GM04503 (cell line): ENCODE measurements at places on chromosomes 7 and 10.
A peak's percentile ranks its signal among the peaks of the same experiment; 100 is the strongest.

DNA sequence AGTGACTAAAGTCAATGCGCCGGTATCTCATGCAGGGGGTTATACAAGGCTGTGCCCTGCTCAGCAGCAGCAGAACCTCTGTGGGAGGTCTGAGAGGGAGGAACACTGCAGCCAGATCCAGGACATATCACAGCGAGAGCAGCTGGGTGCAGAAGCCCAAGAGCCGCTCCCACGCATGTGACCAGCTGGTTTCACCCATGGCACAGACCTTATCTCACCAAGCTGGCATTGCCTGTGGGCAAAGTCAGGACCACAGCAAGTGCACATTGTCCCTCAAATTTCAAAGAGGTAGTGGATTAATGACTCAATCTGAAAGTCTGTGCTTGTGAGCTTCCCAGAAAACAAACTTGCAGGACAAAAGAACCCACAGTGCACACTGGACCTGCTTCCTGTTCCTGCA is 31.6 kb upstream of the AKR1C1 start:
- DNase-seq, result no peak

DNA sequence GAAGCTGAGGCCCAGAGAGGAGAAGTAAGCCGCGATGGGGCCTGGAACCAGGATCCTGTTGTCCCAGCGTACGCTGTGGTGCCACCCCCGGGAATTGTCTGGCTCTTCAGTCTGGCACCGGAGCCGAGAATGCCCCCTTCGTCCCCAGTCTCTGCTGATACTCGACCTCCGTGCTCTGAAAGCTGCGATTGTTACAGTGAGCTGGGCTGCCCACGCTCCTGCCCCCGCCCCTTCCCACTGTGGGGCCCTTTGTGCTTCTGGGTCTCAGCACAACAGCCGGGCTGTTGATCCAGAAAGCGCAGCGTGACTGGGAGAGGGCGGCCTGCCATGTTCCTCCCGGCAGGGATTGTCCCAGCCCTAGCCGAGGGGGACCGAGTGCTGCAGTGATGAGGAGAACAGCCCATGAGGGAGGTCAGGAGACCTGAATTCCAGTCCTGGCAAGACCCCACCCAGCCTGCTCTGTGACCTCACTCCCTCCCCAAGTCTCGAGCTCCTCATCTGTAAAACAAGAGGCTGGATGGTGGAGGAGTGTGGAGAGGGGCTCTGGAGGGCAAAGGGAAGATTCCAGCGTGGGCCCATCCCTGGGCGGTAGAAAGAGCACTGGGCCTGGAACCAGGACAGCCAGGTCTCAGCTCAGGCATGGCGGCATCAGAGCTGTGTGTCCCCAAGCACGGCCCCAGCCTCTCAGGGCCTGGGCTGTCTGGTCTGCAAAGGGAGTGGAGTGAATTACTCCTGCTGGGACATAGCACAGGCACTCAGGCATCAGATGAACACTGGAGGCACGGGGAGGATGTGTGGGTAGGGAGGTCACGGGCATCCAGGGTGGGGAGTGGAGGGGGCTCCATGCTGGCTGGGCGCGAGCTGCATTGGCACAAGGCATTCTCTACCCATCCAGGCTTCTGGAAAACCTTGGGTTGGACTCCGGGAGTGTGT is 43.6 kb downstream of the TSPAN15 start:
- no peak for DNase-seq

- DNase-seq, result no peak
These were observed 141.2 kb downstream of the MLLT10 start for GRCh38 chr10:21675157-21675796.

DNA sequence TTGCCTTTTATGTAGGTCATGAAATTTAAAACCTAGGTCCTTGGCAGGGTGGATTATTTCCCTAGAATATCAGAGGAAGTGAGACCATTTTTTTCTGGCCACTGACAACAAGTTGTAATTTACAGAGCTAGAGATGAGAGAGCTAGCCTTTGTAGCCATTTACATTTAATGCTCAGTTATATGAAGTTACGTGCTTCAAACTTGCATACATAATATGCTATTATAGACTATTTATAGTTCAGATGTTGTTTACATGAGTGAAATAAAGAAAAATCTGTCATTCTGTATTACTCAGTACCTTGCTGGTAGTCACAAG is 234.9 kb upstream of the MBL2 start:
- DNase-seq, result no peak

DNA sequence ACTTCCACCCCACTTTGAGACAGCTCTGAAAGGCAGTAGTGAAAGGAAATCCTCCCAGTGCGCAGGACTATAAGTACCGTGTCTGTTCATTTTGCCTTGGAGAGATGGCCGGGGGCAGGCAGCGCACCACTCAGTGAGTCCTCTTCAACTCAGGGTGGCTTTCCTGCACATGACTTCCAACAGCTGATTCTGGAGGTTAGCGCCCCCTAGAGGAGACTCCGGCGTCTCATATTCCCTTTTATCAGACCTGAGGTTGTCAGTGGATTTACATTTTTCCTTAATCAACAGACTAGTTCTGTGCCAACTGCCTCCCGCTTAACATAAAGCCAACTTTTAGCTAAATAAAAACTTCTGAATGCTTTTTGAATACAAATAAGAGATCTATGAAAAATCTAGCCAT is 101.0 kb downstream of the HERPUD2 start:
- DNase-seq, result no peak

GRCh38 chr7:107742678-107743566 is 1.0 kb upstream of the CBLL1 start:
- DNase-seq, result no peak

DNA sequence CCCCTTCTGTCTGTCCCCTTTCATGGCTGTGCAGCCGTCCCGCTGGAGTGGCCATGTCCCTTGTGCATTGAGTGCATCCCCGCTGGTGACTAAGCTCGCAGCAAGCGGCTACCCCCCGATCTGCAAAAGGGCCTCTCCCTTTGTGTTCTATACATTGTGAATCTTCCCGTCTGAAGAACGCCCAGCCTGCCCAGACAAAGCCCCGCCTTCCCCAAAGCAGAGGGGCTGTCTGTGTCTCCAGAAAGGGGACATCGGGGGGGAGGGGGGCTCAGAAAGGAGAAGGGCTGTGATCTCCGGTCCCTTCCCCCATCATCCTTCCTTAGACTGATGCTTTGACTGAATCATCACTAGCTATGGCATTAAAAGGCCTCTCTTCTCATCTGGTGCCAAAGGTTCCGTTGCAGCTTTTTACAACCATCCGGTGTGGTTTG is 11.9 kb downstream of the NPTX2 start:
- DNase-seq, result no peak

GRCh38 chr10:132684164-132684891 is 101.6 kb downstream of the NKX6-2 start:
- DNase-seq, result no peak

DNA sequence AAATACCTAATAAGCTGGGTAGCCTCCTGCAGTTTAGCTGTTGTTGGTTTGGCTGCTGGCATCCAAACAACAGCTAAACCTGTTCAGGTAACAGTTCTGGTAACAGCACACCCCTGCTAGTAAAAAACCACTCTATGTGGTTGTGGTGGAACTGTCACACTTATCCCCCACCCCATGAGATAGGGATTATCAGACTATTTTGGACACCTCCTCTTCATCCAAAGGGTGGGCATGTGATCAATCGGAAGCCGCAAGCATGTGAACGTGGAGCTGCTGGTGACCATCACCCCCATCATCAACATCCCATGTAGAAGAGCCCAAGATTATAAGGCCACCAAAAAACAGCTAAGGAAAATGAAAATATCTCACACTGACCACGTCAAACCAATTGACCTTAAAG is 2.5 kb downstream of the MTPAP start:
- no peak for DNase-seq

DNA sequence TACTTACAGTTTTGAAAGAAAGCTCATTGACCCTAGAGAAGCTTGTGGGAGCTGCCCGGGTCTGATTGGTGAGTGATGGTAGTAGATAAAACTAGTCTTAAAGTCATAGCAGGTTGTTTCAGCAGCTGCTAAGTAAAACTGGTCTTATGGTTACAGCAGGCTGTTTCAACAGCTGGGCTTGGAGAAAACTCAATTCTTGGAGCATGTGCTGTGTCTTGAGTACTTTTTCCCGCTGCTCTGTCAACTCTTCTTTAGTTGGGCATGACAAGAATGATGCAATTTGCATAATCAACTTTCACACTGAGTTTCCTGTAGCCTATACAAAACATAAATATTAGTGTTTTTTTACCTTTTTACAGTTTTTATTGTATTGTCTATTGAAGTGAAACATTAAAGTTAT is 707.9 kb downstream of the AUTS2 start:
- no peak for DNase-seq

DNA sequence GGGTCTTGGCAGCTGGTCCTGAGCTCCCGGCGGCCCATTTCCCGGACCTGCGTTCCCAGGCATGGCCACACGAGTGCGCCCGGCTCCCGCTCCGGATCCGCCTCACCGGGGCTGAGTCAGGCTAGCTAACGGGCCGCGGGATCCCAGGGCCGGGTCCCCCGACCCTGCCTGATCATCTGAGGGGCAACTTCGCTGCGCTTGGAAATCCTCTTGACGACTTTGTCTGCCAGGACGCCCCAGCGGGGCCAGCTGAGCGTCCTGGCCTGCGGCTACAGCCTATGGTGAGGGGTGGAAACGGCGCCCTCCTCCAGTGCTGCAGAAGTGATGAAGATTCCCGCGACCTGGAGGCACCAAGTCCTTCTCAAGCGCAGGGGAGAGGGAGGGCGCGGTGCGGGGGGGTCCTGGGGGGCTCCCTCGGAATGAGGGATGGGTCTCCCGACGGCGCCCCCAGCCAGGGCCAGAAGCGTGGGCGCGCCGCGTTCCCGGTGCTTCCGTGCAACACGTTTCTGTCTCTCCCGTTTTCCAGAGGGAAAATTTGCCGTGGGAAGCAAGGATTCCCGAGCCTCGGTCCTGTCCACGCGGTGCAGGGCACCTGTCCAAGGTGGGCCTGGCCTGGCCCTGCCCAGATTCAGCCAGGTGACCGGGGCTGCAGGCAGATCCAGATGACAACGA is 212.4 kb downstream of the CCSER2 start:
- no peak for DNase-seq

DNA sequence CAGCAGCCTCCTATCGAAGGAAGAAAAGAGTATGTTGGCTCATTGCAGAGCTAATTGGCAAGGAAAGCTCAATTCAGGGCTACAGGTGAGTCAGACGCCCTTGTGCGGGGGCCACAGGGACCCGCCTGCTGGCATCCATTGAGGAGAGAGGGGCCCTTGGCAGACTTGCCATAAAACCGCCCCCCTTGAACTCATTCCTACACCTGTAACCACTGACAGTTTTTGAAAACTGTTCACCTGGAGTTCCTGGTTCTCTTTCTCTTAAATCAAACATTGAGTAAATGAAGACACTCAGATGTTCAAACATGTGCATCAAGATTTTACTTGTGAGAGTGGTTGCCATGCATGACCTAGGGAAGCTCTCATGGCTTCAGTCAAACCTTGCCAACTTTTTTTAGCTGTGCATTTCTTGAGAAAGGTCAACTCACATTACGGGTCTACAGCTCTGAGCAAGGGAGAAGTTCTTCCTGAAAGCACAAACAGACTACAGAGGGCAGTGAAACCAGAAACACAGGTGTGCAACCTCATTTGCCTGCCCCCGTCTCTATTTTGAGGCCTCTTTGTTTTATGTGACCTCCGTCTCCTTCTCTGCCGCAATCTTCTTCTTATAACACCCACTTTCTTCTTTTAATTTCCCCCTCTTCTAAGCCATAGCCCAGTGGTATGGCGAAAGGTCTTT is 87.8 kb downstream of the TBXAS1 start:
- DNase-seq, result no peak

GRCh38 chr10:29598851-29599311 is 35.9 kb downstream of the SVIL start:
- DNase-seq, result peak; percentile 64

- DNase-seq, result no peak
These were observed 334.8 kb downstream of the PARD3 start for GRCh38 chr10:34480345-34480744.

DNA sequence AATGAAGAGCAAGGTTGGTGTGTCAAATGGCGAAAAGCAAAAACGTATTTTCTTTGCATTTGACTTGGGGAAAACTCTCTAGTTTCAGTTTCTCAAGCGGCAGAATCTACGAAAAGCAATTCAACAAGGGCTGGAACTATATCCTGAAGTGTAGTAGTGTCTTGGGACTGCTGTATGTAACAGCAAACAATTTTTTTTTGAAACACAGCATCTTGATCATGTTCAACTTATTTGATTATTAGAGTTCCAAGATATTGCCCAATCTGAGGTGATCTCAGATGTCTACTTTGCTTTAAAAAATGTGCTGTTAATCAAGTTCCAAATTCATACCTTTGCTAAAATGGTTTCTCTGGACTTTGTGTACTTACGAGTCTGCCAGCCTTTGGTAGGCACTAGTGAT is 120.6 kb downstream of the ZWINT start:
- no peak for DNase-seq

GRCh38 chr7:81676105-81676811 is 93.6 kb downstream of the HGF start:
- DNase-seq, result no peak

- no peak for DNase-seq
These were observed 129.1 kb upstream of the RNF32 start for GRCh38 chr7:156511426-156511825.

GRCh38 chr7:75928568-75928914 is 13.6 kb downstream of the POR start:
- no peak for DNase-seq

- no peak for DNase-seq
These were observed 108.2 kb downstream of the ADCY1 start for GRCh38 chr7:45682358-45682735.

DNA sequence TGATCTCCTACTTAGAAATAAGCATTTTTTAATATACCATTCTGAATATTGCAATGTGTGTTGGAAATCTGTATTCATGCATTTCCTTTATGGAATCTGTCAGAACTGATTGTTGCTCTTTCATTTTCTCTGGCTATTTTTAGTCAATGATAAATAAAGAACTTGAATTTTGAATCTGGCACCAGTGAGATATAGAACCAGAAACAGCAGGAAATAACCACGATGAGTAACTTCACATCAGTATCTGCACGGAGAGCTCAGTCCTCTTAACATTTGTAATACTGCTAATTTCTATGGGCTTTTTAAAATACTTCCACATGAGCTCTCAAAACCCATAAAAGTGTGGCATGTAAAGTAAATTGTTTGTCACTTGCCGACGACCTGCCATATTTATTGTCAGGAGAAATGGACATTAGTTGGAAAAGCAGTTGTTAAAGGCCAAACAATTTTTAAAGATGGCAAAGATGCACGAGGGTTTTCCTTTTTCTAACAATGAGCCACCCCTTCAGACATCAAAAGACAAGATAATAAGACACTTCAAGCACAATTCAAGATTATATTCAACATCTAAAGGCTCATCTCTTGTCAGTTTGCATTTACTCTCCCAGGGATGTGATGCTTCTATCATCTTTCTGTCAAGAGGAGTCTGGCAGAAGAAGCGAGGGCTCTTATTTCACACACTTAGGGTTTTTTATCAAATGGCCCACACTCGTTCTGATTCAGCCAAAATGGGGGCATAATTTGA is 118.3 kb downstream of the POU6F2 start:
- no peak for DNase-seq
